CD4-positive, alpha-beta memory T cell (primary cell): ENCODE measurements at places on chromosomes 16 and 17.

GRCh38 chr17:79003661-79004411, 5.7 kb downstream of the CANT1 start:
- peaks cover 17% of the 10 kb centered on the region for H3K36me3 ChIP-seq
- no peak overlapping the region for H3K4me3 ChIP-seq
- no peak for DNase-seq
- no peaks in the 10 kb centered on the region for H3K27me3 ChIP-seq

DNA sequence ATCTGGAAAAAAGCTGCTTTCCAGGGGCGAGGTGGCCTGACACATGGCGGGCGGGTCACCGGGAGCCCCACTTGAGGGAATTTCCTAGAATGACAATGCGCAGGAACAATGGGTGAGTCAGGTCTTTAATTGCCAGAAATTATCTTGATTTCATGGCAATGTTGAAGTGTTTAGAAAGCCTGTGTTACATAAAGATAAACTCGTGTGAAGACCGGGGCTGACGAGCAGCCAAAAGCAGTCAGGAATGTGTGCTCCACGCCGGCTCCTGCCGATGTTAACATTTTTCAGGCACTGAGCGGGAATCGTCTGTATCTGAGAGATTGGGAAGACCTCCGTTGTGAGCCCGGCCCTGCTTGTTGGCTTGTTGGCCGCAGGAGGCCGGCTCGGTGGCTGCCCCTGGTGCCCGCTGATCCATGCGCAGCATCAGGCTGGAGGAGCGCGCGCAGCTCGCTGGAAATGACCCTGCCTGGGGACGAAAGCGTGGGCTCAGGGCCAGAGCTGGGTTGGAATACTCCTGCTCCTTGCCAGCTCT, 353.1 kb downstream of the FOXL1 start:
- H3K4me3 ChIP-seq = no peak overlapping the region
- H3K36me3 ChIP-seq = no peaks in the 10 kb centered on the region
- no peak overlapping the region for H3K27ac ChIP-seq
- peaks cover 18% of the 10 kb centered on the region for H3K27me3 ChIP-seq
- H3K4me1 ChIP-seq = no peaks in the 10 kb centered on the region

DNA sequence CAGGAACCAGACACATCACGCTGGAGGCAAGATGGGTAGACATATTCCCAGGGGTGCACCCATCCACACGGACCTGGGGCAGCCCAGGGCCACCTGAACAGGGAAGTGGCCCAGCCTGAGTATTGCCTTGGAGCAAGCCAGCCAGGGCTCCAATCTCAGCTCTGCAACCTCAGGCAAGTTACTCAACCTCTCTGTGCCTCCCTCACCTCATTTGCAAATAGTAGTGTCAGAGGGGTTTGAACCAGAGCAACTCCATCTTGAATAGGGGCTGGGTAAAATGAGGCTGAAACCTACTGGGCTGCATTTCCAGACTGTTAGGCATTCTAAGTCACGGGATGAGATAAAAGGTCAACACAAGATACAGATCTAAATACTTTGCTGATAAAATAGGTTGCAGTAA, 35.1 kb upstream of the SNN start:
- no peak overlapping the region for H3K4me3 ChIP-seq
- no peak overlapping the region for H3K27ac ChIP-seq
- no peak for DNase-seq

- H3K36me3 ChIP-seq = no peaks in the 10 kb centered on the region
- no peaks in the 10 kb centered on the region for H3K4me1 ChIP-seq
- no peak for DNase-seq
- no peak overlapping the region for H3K27ac ChIP-seq
- H3K4me3 ChIP-seq = no peak overlapping the region
Measured at GRCh38 chr16:72876981-72877373, 171.0 kb downstream of the ZFHX3 start.

DNA sequence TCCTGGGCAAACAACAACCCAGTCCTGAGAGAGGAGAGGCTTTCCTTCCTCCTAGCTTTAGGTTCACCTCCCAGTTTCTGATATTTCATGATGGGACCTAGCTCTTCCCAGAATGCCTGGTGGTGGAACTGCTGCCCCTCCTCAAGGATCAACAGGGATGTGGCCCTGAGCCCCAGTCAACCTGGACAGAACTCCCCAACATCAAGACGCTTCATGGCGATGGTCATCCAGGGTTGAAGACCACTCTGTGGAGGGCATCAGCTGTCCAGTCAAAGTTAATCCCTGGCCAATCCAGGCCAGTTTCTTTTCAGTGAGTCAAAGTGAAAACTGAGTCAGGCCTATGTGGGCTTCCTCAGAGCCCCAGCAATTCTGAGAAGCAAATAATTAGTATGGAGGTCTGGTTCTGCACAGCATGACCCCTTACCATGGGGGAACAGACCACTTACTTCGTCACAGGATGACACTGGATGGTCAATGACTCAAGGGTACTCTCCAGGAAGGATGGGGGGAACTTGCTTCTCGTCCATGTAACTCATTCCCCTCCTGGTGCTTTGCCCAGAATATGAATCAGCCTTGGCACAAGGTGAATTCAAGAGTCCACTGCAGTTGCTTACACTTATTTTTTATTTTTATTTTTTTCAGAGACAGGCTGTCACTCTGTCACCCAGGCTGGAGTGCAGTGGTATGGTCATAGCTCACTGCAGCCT, 14.7 kb upstream of the XYLT2 start:
- no peak overlapping the region for H3K27ac ChIP-seq
- H3K4me1 ChIP-seq = no peaks in the 10 kb centered on the region
- no peaks in the 10 kb centered on the region for H3K36me3 ChIP-seq
- H3K4me3 ChIP-seq = no peak overlapping the region

DNA sequence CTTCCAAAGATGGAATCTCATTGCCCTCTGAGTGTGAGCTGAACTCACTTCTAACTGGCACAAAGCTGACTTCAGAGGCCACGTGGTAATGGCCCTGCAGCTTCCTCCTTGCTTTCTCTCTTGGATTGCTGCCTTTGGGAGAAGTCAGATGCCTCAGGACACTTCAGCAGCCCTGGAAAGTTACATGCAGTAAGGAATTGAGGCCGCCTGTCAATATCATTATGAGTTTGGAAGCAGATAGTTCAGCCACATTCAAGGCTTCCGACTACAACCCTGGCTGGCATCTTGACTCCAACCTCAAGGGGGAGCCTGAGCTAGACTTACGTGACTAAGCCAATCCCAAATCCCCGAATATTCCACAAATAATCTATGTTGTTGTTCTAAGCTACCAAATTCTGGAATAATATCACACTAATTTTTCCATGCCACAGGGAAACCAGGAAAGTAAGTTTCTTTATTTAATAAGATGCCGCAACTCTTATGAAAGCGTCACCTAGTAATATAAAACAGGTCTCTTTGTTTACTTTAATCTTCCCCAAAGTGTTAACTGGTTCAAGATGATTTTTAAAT, 13.6 kb downstream of the CEP20 start:
- no peaks in the 10 kb centered on the region for H3K27me3 ChIP-seq
- H3K4me3 ChIP-seq = no peak overlapping the region
- no peak overlapping the region for H3K27ac ChIP-seq

DNA sequence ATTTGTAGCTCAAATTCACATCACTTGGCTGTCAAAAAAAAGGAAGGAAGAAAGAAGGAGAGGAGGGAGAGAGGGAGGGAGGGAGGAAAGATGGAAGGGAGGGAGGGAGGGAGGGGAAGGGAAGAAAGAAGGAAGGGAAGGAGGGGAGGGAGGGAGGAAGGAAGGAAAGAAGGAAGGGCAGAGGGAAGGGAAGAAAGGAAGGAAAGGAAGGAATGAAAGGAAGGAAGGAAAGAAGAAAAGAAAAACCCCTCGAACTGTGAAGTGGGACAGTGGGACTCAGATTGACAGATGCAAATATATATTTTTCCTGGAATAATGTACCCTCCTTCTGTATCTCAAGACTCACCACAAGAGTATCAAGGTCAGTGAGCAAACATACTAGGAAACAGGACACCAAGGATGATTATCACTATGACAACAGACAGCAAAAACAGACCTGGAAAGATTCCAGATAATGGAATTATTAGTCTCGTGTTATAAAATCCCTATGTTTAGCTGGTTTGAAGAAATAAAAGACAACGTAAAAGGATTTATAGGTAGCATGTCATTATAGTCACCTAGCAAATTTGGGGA, 24.2 kb upstream of the ABCA3 start:
- no peak for DNase-seq
- H3K27me3 ChIP-seq = peaks cover 2% of the 10 kb centered on the region
- no peaks in the 10 kb centered on the region for H3K4me1 ChIP-seq

- no peaks in the 10 kb centered on the region for H3K4me1 ChIP-seq
- H3K36me3 ChIP-seq = no peaks in the 10 kb centered on the region
- no peak overlapping the region for H3K4me3 ChIP-seq
- H3K27me3 ChIP-seq = no peaks in the 10 kb centered on the region
Measured at GRCh38 chr16:83100679-83101078, 473.9 kb downstream of the CDH13 start.

DNA sequence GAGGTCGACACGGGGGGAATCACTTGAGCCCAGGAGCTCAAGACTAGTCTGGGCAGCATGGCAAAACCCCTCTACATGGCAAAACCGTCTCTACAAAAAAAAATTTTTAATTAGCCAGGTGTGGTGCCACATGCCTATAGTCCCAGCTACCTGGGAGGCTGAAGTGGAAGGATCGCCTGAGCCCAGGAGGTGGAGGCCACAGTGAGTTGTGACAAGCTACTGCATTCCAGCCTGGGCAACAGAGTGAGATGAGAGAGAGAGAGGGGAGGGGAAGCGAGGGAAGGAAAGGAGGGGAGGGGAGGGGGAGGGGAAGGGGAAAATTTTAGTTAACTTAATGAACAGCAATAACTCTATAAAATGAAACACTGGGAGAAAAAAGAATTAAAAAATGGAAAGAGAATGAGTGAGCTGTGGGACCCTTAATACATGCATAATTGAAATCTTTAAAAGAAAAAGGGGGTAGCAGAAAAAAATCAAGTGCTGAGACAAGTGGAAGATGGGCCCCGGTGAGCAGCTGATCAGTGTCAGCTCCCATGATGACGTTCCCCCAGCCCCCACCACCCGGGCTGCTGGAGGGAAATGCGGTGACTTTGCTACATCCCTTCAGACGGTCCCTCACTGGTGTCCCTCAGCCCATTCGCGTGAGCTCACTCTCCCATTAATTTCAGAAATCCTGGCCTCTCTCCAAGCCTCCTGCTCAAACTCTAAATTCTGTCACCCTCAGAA, 2.7 kb downstream of the ASGR2 start:
- H3K27ac ChIP-seq = no peak overlapping the region
- no peaks in the 10 kb centered on the region for H3K36me3 ChIP-seq
- no peak for DNase-seq
- peaks cover 6% of the 10 kb centered on the region for H3K4me1 ChIP-seq
- no peak overlapping the region for H3K4me3 ChIP-seq

DNA sequence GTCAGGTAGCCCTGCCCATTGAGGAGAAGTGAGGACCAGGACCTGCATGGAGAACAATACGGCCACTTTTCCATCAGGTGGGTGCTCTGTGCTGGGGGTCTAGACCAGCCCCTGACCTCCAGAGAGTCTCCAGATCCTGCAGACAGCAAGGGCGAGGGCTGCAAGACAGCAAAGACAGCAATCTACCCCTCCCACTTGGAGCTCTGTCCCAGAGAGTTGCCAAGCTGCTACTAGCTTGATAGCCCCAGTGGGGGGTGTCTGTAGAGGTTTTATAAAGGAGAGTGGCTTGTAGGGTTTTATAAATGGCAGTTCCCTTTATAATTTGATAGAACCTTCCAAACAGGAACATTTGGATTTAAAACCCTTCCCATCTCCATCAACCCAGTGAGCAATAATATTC, 16.7 kb upstream of the SLFN11 start:
- H3K27ac ChIP-seq = no peak overlapping the region
- no peak overlapping the region for H3K4me3 ChIP-seq
- no peaks in the 10 kb centered on the region for H3K36me3 ChIP-seq
- H3K4me1 ChIP-seq = no peaks in the 10 kb centered on the region
- H3K27me3 ChIP-seq = no peaks in the 10 kb centered on the region

GRCh38 chr16:70269471-70269870, 17.7 kb upstream of the EXOSC6 start:
- peaks cover 51% of the 10 kb centered on the region for H3K36me3 ChIP-seq
- H3K27ac ChIP-seq = no peak overlapping the region
- DNase-seq = no peak
- no peaks in the 10 kb centered on the region for H3K27me3 ChIP-seq

DNA sequence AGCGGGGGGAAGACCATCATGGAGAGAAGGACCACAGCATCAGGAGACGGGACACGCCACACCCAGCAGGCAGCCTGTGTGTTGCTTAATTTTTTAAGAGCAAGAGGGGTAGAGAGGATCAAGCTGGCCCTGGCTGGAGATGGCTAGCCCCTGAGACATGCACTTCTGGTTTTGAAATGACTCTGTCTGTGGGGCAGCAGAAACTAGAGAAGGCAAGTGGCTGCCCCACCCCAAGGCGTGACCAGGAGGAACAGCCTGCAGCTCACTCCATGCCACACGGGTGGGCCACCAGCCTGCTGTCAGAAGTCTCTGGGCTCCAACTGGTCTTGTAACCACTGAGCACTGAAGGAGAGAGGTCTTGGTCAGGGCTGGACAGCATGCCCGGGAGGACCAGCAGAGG, 75.5 kb downstream of the SOCS1 start:
- no peak overlapping the region for H3K4me3 ChIP-seq
- H3K4me1 ChIP-seq = peaks cover 6% of the 10 kb centered on the region
- peaks cover 9% of the 10 kb centered on the region for H3K36me3 ChIP-seq

DNA sequence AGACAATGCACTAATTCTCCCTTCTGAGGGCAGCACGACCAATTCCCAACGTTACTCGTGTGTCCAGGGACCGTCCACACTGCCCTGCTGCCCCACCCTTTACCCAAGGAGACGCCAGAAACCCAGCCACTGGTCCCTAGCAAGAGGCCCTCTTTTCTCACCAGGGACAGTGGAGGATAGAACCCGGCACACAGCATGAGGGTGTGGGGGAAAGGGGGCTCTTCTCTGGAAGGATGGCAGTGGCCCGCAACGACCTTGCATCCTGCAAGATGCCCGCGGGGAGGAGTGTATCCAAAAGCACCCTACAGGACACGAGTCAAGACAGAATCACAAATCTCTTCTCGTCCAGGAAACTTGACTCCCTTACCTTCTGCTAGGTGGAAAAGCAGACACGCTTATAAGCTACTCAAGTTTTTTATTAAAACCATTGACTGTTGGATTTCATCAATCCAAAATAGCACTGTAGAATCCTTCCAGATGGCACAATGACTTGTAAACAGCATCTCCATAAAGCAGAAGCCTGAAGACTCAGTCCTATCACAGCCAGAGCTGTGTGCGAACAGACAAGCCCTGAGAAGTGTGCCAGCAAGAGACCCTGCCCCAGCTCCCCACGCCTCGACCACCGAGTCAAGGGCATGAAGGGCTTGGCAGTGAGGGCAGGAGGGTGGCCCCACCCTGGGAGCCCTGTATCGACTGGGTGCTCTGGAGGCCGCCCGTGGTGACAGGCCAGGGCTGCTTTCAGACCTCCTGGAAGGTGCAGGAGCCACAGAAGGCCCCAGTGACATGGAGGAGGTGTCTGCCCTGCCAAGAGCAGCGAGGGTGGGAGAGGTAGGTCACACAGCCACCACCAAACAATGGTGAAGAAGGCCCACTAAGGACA, 103.8 kb downstream of the ANKRD11 start:
- no peak for DNase-seq
- H3K36me3 ChIP-seq = no peaks in the 10 kb centered on the region
- no peaks in the 10 kb centered on the region for H3K27me3 ChIP-seq
- no peak overlapping the region for H3K4me3 ChIP-seq

- no peak overlapping the region for H3K4me3 ChIP-seq
- H3K4me1 ChIP-seq = peaks cover 33% of the 10 kb centered on the region
- DNase-seq = no peak
- peaks cover 29% of the 10 kb centered on the region for H3K36me3 ChIP-seq
- H3K27me3 ChIP-seq = no peaks in the 10 kb centered on the region
Measured at GRCh38 chr17:65542610-65543009, 18.8 kb downstream of the AXIN2 start.
